ENCODE measurements at places on chromosomes 11 and 22.

- no peak for DNase-seq
Measured at GRCh38 chr11:33697997-33698396, 2.6 kb downstream of the C11orf91 start.

DNA sequence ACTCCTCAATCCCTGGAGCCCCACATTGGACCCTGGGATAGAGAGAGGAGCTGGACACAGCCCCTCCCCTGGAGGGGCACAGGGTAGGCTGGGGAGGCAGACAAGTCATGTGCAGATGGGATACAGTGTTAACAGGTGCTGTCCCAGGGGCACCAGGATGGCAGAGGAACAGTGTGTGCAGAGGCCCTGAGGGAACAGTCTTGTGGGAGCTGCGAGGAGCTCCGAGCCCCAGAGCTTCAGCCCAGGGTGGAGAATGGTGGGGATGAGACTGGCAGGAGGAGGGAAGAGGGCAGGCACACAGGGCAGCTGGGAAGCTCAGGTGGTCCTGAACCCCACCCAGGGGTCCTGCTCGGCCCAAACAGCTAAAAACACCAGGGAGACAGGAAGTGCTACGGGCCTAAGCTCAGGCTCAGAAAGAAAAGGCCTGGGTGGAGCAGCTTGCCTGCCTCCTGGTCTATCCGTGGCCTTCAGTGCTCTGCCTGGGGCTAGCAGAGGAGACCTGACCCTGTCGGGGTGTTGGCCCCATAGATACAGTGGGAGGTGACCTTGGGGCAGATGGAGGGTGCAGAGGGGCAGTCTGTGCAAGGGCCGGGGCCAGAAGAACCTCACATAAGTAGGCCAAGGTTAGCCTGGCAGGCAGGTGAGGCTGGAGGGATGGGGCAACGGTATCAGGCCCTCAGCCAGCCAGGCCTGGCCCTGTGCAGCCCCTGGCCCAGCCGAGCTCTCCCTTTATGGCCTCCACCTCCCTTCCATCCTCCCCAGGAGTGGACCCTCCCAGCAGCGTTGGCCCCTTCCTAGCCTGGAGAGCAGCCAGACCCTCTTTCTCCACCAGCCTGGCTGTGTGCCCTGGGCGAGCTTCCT is 15.4 kb downstream of the CAPN5 start:
- no peak for DNase-seq

DNA sequence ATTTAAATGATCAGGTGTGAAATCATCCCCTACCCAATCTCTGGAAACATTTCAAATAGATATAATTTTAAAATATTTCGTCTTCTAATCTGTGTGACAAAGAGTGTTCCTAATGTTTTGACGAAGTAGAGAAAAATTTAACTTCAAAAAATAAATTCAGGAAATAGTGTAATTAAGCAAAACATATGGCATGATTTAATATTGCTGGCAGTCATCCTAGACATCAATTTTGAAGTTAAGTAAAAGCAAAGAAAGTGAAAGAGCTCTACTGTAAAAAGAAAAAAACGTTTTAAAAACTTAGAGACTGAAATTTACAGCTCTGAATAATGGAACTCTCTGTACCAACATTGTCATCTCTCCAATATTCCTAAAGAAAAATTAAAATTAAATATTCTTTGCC is 1062.3 kb downstream of the LRRC4C start:
- no peak for DNase-seq

GRCh38 chr22:27075028-27075678 is 417.8 kb downstream of the MIAT start:
- DNase-seq = no peak

- no peak for DNase-seq
Measured at GRCh38 chr11:79055856-79056631, 384.8 kb downstream of the TENM4 start.

- no peak for DNase-seq
Measured at GRCh38 chr11:20087118-20087521, 73.2 kb downstream of the DBX1 start.

DNA sequence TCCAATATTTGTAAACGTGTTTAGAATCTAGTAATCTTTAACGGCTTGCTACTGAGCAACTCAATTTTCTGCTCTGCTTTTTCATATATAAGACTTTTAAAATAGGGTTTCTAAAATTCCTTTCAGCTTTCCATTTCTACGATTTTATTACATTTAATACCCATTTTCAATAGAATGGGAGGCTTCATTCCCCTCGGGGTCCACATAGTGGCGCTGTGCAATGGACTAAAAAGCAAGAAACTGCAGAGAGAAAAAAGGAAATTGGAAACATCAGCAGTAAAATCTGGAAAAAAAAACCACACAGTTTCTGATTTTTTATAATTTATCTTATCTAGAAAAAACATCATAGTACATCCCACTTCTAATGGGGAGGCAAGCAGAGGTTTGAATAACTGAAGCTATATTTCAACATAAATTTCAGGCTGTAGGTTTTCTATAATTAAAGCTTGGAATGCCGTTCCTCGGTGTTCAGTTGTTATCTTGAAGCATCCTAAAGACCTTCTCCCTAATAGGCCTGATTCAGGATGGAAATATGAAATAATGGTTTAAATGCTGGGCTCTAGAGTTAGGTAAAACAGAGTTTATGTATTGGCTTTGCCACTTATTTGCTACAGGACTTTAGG is 18.7 kb upstream of the JHY start:
- DNase-seq = peak; percentile 53

- peak; percentile 16 for DNase-seq
Measured at GRCh38 chr11:129117595-129118350, 74.4 kb downstream of the ARHGAP32 start.

- no peak for DNase-seq
Measured at GRCh38 chr11:121086866-121087265, 14.2 kb upstream of the TECTA start.

DNA sequence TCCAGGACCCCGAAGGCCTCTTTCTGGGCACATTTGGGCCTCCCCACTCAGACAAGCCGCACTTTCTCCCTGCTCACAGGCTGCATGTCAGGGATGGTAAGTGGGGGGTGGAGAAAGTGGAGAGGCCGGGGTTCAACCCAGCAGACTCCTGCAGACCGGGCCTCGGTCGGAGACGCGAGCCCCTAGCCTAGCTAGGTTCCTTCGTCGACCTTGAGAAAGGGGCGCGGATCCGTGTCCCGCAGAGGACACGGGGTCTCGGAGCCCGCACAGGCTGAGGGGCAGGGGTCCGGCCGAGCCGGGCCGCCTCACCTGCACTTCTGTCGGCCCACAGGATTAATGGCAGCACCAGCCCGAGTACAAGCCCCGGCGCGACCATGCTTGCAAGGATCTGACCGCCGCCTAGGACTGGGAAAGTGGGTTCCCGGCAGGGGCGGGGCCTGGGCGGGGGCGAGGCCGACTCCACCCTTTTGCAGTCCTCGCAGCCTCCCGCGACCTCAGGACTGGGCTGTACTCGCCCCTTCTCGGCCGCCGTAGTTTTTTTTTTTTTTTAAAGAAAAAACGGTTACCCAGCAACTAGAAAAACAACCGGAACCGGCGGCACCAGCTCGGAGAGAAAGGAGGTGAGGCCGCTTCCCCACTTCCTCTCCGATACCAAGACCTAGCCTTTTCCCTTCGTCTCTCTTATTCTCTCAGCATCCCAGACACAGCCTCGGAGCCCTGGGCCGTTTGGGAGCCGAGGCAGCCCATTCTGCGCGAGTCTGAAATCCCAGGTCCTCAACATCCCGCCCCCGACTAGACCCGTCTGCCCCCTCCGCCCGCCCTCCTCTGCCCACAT is at the start of the genes SIAE and SPA17:
TSS of gene SIAE (minus strand) at position 407 of the 835 bp plus-strand sequence. CDS start at position 376, 31 bp downstream.
TSS of gene SPA17 (plus strand) at position 572 of the 835 bp plus-strand sequence. CDS start 1,361 bp downstream, outside the sequence.
- DNase-seq = peak; percentile 95
